Activated naive CD4-positive, alpha-beta T cell treated with Interleukin-2 at 50 U/mL for 16 hours (primary cell): ENCODE measurements at places on chromosomes 2 and 18.
A peak's percentile ranks its signal among the peaks of the same experiment; 100 is the strongest.

- peak; percentile 75 for DNase-seq
These were observed at the start of gene MC5R for GRCh38 chr18:13823707-13824395. Gene MC5R, plus strand, starts transcription at chr18:13824149. Its CDS starts 1,617 bp downstream, at chr18:13825766.

GRCh38 chr2:39696101-39696553 lies 30.4 kb downstream of the TMEM178A start:
- DNase-seq: no peak

GRCh38 chr2:199196686-199197085 lies 261.1 kb downstream of the SATB2 start:
- DNase-seq: no peak

DNA sequence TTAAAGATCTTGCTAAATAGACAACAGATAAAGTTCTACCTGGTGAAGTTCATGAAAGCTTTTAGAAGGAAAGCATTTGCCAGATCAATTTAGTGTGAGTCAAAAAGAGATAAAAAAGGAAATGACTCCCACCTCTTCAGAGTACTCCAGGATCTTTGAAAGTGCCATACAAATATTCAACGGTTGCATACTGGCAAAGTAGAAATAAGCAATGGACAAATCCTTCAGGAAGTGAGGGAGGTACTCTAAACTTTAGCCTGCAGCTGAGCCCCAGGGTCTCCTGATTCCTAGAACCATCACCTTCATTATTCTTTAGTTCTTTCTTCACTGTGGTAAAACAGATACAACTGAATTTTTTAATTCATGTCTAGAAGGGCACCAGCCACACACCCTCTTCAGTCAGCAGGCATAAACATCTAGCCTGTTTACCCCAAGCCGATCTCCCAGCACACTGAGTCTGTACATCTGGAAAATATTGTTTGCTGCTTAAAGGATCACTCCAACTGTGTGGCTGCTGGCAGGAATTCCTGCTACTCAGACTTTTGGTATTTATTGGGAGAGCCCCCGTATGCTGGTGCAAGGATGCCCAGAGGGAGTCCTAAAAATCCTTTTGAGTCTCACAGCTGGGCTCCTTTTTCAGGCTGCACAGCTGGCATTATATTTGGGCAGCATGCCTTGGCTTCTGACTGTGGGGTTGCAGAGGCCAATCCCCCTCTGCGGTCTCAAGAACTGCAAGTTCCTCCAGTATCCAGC lies 72.3 kb upstream of the SESTD1 start:
- no peak for DNase-seq

GRCh38 chr18:23805898-23806297 lies 116.6 kb downstream of the LAMA3 start:
- no peak for DNase-seq

DNA sequence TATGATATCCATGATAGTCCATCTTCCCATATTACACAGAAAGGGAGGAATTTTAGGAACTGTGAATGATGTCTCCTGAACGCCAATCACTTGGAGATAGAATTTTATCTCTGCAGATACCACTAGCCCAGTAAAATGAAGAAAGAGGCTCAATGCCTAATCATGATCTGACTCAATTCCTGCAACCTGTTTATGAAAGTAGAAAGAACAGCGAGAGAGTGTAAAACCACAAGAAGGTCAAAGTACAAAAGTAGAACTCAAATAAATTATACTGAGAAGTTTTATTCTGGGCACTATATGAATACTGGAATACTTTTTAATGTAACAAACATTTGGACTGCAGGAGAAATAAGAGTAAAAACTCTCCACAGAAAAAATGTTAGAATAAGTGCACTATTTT lies 892.1 kb upstream of the DDX18 start:
- no peak for DNase-seq

GRCh38 chr2:10406491-10407188 lies 41.5 kb downstream of the ODC1 start:
- no peak for DNase-seq

DNA sequence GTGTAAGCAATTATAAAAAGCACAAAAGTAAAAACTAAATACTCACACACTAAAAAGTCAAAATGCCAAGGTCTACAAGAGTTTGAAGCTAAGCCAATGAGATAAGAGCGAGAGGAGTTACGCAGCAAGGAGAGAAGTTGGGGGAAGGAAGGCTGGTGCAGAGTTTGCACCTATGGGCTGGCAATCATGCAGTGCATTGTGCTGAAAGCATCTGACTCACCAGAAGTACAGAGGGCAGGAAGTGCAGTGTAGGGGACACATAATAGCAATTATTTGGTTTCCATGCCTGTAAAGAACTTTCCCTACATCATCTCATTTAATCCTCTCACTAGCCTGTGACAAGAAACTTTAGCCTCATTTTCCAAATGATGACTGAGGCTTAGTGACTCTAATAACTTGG lies 142.7 kb upstream of the KYNU start:
- DNase-seq: no peak

GRCh38 chr2:176560296-176560695 lies 291.1 kb downstream of the MTX2 start:
- DNase-seq: no peak

DNA sequence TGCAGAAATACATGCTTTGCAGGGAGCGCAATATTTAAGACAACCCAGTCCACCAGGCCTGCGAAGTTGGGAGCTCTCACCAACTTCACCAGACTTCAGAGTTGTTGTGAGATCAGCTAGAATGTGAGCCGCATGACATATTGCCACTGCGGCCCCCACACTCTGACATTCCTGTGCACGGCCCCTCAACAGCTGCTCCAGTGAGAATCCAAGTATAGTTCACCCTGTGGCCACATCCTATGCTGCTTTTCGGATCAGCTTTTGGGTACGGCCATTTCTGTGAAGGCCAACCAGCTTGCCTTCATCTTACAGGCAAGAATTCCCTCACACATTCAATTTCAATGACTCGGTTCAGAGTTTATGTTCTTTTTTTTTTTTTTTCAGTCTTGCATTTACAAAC lies 177.8 kb downstream of the SOX11 start:
- no peak for DNase-seq

DNA sequence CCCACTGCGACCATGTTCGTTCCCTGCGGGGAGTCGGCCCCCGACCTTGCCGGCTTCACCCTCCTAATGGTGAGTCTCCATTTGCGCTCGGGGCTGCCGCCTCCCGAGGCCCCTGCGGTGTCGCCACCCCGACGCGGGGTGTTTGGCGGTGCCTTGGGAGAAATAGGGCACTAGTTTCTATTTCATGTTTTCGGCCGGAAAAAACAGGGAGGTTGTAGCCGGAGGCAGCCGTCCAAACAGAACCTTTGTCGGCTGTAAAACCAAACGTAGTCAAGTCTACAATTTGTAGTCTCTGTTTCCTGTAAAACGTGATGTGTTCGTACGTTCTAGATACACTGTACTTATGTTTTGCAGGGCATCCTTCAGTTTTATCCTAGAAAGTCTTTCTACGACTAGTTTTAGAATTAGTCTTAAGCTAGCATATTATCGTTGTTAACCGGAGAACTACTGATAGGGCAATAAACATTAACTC lies 290 bp downstream of the PSMG2 start:
- no peak for DNase-seq

DNA sequence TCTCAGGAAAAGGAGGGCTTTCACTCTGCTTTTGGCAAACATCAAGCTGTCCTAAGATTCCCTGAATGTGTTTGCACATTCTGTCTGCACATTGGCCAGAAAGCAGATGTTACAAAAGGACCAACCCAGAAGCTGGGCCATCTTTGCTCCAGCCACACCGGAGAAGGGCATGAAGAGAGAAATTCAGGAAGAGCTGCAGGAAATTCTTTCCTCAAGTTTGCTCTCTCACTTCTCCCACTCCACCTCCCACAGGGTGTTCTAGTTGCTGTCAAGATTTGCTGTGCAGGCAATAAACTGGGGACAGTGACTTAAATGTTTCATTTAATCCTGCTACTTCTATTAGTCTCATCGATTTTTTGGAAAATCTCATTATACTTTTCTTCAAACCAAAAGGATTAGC lies 137.7 kb upstream of the UNC80 start:
- DNase-seq: no peak

- no peak for DNase-seq
These were observed 407.0 kb upstream of the CDH19 start for GRCh38 chr18:67010919-67011318.

GRCh38 chr2:215277944-215278343 lies 33.9 kb upstream of the ATIC start:
- no peak for DNase-seq

DNA sequence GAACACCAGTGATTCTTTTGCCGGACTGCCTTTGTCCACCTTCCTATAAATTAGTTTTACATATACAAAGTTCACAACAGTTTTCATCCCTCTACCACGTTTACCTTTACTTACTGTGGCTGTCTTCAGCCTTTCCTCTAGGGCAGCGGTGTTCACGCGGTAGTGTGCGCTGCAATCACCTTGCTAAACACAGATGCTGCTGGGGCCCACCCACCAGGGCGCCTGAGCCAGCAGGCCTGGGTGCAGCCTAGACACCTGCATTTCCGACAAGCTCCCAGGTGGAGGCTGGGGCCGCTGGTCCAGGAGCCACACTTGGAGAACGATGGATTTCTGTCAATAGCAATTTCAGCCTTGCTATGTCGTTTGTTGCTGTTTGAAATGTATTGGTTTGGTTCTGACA lies 83.1 kb downstream of the NDUFA10 start:
- no peak for DNase-seq

DNA sequence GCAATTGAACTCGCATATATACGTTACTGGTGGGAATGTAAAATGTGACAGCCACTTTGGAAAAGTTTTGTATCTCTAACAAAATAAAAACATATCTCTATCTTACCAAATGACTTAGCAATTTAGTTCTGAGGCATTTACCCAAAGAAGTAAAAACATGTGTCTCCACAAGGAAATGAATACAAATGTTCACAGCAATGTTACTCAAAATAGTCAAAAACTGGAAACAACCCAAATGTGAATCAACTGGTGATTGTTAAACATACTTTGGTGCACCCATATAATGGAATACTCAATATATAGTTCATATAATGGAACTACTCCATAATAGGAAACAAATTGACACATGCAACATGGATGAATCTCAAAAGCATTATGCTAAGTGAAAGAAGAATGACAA lies 70.4 kb upstream of the DNER start:
- no peak for DNase-seq

- no peak for DNase-seq
These were observed 177.9 kb downstream of the CYRIA start for GRCh38 chr2:16487686-16488085.

GRCh38 chr2:48856144-48856543 lies 100.6 kb upstream of the LHCGR start:
- DNase-seq: no peak

DNA sequence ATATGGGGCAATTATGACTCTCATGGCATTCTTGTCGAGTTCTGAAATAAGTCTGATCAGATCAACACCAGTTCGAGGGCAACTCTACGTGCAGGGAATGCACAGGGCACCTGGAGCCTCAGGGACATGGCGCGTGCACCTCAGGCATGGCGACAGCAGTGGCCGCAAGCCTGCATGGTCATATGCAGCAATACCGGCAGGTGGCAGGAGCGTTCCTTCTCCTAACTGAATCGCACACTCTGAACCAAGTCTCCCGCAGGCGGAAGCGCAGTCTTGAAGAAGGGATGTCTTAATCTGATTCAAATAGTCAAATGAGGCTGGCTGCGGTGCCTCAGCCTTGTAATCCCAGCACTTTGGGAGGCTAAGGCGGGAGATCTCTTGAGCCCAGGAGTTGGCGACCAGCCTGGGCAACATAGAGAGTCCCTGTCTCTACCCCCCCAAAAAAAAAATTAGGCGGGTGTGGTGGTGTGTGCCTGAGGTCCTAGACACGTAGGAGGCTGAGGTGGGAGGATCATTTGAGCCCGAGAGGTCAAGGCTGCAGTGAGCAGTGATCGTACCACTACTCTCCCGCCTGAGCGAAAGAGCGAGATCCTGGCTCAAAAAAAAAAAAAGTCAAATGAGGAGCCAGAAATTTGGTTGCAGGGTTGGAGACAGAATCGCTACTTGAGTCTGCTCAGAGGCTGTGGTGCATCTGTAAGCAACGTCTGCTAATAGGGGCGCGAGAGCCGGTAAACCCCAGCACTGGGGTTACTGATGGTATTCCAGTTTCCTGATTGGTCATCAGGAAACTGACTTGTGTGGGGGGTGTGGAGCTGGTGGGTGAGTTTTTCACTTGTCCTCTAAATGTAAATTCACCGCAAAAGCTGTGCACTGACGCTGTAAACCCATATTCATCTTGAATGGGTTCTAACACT lies 28.8 kb downstream of the FHL2 start:
- peak; percentile 89 for DNase-seq

- DNase-seq: no peak
These were observed 443.9 kb downstream of the PID1 start for GRCh38 chr2:228827056-228827700.

DNA sequence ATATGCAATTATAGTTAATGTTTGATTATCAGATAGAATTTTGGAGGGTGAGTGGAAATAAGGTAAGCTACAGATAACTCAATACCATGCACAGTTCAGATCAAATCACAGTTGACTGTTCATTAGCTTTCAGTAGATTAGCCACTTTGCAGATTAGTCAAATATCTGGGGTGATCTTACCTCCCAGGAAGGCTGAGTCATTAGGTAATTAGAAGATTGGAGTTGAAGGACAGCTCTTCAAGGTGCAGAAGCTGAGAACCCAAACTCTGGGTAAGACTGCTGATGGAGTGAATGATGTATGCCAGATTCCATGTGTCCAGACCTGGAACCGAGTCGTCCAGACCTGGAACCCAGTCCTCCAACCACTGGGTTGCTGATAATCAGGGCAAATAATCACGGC lies 262.8 kb upstream of the UBE2E3 start:
- DNase-seq: no peak

GRCh38 chr2:37993143-37993542 lies 68.1 kb downstream of the RMDN2 start:
- DNase-seq: no peak

GRCh38 chr2:74333175-74333574 lies 10.0 kb downstream of the SLC4A5 start:
- no peak for DNase-seq

- no peak for DNase-seq
These were observed 70.1 kb upstream of the STPG4 start for GRCh38 chr2:47225061-47225783.

- DNase-seq: no peak
These were observed 681 bp upstream of the NRP2 start for GRCh38 chr2:205681401-205682238.

DNA sequence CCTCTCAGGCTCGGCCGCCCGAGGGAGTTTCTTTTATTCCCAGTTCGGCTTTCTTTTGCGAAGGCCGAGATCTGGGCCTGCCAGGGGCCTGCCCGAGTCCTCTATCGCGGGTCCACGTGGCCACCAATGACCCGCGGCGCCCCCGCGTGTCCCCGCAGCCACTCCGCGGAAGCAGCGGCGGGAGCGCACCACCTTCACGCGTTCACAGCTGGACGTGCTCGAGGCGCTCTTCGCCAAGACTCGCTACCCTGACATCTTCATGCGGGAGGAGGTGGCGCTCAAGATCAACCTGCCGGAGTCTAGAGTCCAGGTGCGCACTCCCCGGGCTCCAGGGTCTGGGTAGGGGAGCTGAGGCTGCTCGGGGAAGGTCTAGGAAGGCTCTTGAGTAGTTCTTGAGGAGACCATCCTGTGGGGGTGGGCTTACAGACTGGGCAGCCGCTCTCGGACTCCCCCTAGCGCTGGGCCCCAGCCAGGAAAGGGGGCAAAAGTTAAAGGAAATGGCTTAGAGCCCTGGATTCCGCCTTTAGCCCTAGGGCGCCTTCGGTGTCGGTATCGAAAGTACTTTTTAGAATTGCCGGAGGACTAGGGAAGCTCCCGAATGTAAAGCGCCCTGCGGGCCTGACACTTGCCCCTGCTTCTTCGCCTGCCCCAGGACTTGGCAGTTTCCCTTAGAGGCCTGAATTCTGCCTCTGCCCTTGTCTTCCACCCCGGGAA lies 3.4 kb downstream of the OTX1 start:
- DNase-seq: no peak

- no peak for DNase-seq
These were observed 97.8 kb downstream of the TMEM18 start for GRCh38 chr2:579351-579886.
